HCEC 1CT (cell line): ENCODE measurements at places on chromosomes 13 and 19.

DNA sequence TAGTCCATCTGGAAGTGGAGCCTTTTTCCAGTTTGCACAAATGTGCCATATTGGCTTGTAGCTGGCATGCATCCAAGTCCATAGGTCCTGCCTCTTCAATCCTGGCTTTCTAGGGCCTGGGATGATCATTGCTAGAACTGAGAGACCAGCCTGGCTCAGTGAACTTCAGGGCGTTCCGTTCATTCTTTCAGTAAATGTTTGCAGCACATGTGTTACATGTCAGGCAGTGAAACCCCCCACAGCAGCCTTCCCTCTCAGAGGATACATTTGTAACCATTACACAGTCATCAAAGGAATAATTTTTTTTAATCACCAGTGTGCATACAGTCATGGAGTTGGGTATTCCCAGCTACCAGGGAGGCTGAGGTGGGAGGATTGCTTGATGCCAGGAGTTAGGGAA, 9.7 kb downstream of the FUT2 start:
- DNase-seq, result no peak

GRCh38 chr13:58884353-58885209, 1253.0 kb downstream of the PCDH17 start:
- no peak for DNase-seq

- DNase-seq, result no peak
Measured at GRCh38 chr13:101567841-101568240, 115.4 kb downstream of the ITGBL1 start.

DNA sequence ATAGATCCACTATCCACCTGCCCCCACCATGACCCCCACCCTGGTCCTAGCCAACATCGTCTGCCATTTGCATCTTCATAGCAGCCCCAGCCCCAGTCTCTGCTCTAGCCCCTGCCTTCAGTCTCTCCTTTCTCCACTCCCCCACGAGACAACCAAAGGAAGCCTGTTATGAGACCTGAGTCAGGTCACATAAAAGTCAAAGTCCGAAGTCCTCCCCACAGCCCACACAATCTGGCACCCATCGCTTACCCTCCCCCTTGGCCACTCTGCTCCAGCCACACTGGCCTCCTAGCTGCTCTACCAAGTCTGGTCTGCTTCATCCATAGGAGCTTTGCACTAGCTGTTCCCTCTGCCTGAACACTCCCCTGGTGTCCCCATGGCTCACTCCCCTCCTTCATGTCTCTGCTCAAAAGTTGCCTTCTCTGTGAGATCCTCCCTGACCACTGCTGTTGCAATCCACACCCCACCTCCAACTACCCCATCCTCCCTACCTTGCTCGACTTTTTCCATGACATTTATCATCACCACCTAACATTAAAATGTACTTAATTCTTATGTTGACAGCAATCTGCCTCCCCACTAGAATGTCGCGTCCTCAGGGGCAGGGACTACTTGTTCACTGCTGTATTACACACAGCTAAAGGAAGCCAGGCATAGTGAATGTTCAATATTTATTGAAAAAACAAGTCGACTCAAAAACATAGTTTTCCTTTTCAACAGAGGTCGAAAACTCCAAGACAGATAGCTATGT, 1.2 kb upstream of the PLEKHG2 start:
- DNase-seq, result peak; percentile 35

DNA sequence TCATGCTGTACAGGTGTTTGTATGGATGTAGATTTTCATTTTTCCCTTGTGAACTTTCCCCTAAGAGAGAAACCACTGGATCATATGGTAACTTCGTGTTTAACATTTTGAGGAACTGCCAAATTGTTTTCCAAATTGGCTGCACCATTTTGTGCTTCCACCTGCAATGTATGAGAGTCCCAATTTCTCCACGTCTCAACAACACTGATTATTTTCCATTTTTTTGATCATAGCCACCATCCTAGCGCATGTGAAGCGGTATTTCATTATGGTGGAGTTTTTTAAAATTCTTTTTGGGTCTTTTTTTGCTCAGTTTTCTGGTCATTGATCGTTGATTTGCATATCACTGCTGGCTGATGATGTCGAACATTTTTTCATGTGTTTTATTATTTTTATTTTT, 5.0 kb downstream of the NDUFA13 start:
- no peak for DNase-seq

GRCh38 chr13:26949701-26950502, 189.3 kb upstream of the GPR12 start:
- DNase-seq, result no peak

GRCh38 chr13:113544896-113545295, 39.7 kb upstream of the TFDP1 start:
- no peak for DNase-seq

GRCh38 chr13:23147827-23148226, 33.0 kb upstream of the SGCG start:
- no peak for DNase-seq

DNA sequence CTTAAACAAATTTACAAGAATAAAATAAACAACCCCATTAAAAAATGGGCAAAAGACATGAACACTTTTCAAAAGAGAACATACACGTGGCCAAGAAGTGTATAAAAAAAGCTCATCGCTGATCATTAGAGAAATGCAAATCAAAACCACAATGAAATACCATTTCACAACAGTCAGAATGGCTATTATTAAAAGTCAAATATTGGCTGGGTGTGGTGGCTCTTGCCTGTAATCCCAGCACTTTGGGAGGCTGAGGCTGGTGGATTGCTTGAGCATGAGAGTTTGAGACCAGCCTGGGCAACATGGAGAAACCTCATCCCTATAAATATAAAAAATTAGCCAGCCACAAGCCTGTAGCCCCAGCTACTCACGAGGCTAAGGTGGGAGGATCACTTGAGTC, 89.9 kb downstream of the UBL3 start:
- DNase-seq, result no peak

DNA sequence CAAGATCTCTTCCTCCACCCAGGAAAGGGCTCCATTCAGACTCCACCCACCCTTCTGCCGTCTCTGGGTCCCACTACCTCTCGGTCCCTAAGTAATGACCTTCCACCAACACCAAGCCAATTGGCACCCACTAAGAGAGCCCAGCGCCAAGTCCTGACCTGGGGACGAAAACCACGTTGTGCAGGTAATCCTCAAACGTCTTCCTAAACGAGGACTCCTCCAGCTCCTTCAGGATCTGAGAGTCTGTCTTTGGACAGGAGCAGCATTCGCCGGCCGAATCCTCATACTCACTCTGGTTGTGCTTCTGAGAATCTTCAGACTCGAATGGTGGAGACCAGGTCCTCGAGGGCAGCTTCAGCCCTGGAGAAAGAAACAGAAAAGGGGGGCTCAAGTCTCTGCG, 83.1 kb downstream of the ZNF557 start:
- DNase-seq, result no peak

- no peak for DNase-seq
Measured at GRCh38 chr19:6213266-6213595, 66.5 kb downstream of the MLLT1 start.

DNA sequence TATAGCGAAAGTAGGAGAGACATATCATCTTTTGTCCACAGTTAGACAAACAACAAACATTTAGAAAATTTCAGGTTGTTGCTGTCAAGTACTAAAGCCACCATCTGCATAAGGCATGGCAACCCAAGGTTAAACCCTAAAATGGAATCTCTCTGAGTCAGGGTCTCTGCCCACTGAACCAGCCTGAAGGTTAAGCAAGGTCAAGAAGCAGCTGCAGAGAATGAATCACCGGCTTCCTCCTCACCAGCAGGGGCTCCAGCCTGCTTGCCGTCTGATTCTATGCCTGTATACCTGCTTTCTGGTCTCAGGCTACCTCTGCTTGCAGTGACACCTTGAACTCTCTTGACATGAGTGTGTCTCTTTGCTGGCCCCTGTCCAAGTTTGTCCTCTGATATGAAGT, 726.2 kb upstream of the SGCG start:
- DNase-seq, result no peak

- no peak for DNase-seq
Measured at GRCh38 chr13:106407338-106407737, 128.1 kb downstream of the EFNB2 start.

- DNase-seq, result peak; percentile 75
Measured at GRCh38 chr13:49649244-49649962, 21.1 kb downstream of the ARL11 start.

- no peak for DNase-seq
Measured at GRCh38 chr13:76768384-76768783, 117.8 kb downstream of the KCTD12 start.

GRCh38 chr19:2719920-2720776, 1.0 kb downstream of the DIRAS1 start:
- peak; percentile 32 for DNase-seq

- DNase-seq, result no peak
Measured at GRCh38 chr13:42994878-42995277, 2.8 kb upstream of the EPSTI1 start.

DNA sequence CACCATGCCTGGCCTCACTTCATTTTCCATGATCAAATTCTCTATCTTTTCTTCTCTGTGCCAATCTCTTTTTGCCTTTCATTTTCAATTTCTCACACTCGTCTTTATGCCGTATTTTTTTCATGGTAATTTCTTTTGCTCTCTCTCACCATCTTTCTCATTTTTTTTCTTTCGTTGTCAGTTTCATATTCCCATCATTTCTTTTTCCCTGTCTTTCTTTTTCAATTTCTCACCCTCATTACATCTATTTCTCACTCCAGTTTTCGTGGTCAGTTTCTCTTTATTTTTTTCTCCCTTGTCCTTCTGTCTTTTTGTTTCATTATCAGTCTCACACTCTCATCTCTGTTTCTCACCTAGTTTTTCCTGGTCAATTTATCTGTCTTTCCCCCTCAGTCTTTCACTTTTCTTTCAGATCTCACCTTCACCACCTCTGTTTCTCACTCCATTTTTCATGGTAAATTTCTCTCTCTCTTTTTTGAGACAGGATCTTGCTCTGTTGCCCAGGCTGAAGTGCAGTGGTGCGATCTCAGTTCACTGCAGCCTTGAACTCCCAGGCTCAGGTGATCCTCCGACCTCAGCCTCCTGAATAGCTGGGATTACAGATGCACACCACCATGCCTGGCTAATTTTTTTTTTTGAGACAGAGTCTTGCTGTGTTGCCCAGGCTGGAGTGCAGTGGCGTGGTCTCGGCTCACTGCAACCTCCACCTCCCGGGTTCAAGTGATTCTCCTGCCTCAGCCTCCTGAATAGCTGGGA, 14.1 kb downstream of the SSC5D start:
- no peak for DNase-seq

GRCh38 chr19:52211926-52212571, 22.2 kb downstream of the PPP2R1A start:
- DNase-seq, result no peak

DNA sequence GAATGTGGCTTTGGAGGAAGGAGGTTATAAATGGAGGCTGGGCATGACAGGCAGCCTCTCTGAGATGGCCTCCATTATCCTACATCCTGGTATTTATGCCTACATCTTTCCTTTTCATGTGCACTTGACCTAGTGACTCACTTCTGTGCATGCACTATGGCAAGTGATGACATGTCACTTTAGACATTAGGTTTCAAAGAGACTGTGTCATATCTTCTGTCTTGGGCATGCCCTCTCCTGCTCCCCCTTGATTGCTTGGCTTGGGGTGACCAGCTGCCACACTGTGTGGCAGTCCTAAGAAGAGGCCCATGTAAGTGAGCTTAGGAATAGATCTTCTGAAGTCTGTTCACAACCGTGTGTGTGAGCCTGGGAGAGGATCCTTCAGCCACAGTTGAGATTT, 472.8 kb downstream of the FGF9 start:
- DNase-seq, result no peak

DNA sequence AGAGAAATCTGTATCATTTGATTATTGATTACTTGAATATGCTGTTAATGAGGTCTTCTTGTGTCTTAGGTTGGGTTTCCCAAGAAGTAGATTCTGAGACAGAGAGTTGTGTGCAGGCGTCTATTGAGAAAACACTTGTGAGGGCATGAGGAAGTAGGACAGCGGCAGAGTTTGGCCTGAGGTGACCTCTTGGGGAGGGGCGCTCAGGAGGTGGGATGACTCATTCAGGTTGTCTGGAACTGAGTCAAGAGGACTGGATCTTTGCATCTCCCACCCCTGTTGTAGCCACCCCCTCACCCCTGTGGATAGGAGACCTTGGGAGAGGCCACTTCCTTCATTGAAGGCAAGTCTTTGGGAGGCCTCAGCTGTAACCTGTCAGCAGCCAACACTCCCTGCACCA, 35.2 kb upstream of the WDFY2 start:
- no peak for DNase-seq

DNA sequence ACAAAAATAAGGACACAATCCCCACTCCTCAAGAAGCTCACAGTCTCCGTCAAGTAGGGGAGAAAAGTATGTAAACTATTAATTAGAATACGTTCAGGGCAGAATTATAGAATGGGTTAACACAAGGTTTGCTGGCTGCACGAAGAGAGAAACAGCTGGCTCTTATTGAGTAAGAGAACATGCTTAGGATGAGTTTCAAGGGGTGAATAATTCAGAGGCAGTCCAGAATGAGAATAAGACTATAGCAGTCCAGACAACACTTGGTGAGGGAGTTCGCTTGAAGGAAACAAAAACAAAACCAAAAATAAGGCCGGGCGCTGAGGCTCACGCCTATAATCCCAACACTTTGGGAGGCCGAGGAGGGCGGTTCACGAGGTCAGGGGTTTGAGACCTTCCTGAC, 61.9 kb downstream of the THSD1 start:
- DNase-seq, result peak; percentile 50

GRCh38 chr19:43667126-43667875, 2.7 kb downstream of the PLAUR start:
- DNase-seq, result no peak

DNA sequence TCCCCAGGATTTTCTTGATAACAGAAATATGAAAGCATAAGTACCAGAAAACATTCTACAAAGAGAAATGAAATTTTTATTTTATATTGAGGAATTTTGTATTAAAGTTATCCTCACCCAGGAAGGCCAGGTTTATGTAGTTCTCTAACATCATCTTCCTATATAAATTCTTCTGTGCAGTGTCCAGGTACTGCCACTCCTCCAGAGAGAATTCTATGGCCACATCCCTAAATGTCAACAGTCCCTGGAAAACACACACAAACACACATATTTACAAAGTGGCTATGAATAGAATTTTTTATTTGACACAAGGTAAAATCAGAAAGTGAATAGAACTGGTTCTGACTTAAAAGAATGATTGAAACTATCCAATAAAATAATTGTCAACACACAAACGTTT, 110.5 kb upstream of the ZNF91 start:
- DNase-seq, result no peak

- DNase-seq, result no peak
Measured at GRCh38 chr19:32178401-32178800, 167.0 kb upstream of the ZNF507 start.

- peak; percentile 25 for DNase-seq
Measured at GRCh38 chr13:42239644-42240043, 32.3 kb upstream of the AKAP11 start.

GRCh38 chr13:76387566-76387965, 498.6 kb downstream of the KCTD12 start:
- no peak for DNase-seq

DNA sequence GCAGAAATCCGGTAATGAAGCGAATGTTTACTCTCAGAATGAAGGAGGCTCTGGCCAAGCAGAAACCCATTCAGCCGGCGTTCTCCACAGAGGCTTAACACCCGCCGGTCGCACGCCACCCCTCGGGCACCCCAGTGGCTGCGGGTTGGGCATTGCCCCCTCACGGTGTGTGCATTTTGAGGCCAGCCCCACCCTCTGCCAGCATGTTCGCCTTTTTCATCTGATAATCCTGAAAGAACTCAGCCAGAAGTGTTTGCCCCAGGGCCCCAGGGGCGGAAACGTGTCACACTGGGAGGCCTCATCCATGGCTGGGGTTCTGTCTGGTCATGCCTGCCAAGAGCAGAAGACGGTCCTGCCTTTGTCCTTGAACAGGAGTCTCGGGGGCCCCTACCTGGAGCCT, 34.2 kb downstream of the COMP start:
- DNase-seq, result no peak
